ENCODE measurements at places on chromosomes 12 and 14.
A peak's percentile ranks its signal among the peaks of the same experiment; 100 is the strongest.

GRCh38 chr12:67433385-67434175 is 164.4 kb downstream of the CAND1 start:
- no peaks in the 10 kb centered on the region for H3K36me3 ChIP-seq
- H3K4me3 ChIP-seq = no peak overlapping the region
- H3K27me3 ChIP-seq = no peaks in the 10 kb centered on the region
- DNase-seq = no peak
- no peaks in the 10 kb centered on the region for H3K4me1 ChIP-seq

GRCh38 chr14:76829650-76830421 is 3.6 kb downstream of the LRRC74A start:
- no peaks in the 10 kb centered on the region for H3K4me1 ChIP-seq
- H3K27me3 ChIP-seq = no peaks in the 10 kb centered on the region
- no peak for DNase-seq
- H3K27ac ChIP-seq = no peak overlapping the region
- no peak overlapping the region for H3K4me3 ChIP-seq

- H3K27ac ChIP-seq = peak overlapping the region; percentile 98
- no peak for DNase-seq
- H3K4me1 ChIP-seq = peaks cover 49% of the 10 kb centered on the region
- H3K27me3 ChIP-seq = no peaks in the 10 kb centered on the region
- H3K36me3 ChIP-seq = no peaks in the 10 kb centered on the region
Measured at GRCh38 chr12:10718279-10718821, 4.8 kb downstream of the YBX3 start.

GRCh38 chr12:22409377-22410164 is 75.1 kb upstream of the ST8SIA1 start:
- H3K27ac ChIP-seq = peak overlapping the region; percentile 71
- H3K4me3 ChIP-seq = peak overlapping the region; percentile 22
- H3K4me1 ChIP-seq = peaks cover 72% of the 10 kb centered on the region
- no peaks in the 10 kb centered on the region for H3K27me3 ChIP-seq

DNA sequence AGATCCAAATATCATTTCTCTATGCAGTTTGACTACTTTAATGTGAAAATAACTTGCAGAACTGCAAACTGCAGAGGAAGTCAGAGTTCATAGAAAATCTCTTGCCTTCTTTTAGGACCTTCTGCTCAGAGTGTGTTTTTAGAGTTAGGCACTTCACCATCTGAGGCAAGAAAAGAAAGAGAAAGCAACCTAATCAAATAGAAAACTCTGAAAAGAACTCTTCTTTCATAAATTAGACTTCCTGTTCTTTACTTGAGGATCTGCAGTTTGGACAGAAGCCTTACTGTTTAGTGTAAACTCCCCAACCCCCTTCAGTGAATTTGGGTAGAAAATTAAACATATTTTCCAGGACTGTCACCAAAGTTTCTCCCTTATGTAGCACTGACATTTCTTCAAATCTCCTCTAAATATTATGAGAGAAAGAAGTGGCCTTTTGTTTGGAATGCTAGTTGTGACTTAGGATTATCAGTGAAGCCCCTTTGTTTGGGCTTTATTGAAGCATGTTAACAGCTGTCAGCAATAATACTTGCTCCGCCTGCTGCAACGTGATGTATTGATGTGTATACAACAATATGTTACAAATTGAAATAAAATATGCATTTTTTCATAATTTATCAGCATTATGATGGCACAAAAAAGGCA is 99.5 kb downstream of the PDZRN4 start:
- no peak overlapping the region for H3K4me3 ChIP-seq
- H3K27me3 ChIP-seq = no peaks in the 10 kb centered on the region
- DNase-seq = no peak

GRCh38 chr12:14874882-14875281 is 10.8 kb downstream of the MGP start:
- H3K27me3 ChIP-seq = no peaks in the 10 kb centered on the region
- no peak overlapping the region for H3K4me3 ChIP-seq
- H3K27ac ChIP-seq = no peak overlapping the region
- no peak for DNase-seq

GRCh38 chr14:43786066-43786762 is 720.9 kb downstream of the FSCB start:
- H3K4me1 ChIP-seq = no peaks in the 10 kb centered on the region
- no peak overlapping the region for H3K27ac ChIP-seq
- H3K36me3 ChIP-seq = no peaks in the 10 kb centered on the region
- DNase-seq = no peak

DNA sequence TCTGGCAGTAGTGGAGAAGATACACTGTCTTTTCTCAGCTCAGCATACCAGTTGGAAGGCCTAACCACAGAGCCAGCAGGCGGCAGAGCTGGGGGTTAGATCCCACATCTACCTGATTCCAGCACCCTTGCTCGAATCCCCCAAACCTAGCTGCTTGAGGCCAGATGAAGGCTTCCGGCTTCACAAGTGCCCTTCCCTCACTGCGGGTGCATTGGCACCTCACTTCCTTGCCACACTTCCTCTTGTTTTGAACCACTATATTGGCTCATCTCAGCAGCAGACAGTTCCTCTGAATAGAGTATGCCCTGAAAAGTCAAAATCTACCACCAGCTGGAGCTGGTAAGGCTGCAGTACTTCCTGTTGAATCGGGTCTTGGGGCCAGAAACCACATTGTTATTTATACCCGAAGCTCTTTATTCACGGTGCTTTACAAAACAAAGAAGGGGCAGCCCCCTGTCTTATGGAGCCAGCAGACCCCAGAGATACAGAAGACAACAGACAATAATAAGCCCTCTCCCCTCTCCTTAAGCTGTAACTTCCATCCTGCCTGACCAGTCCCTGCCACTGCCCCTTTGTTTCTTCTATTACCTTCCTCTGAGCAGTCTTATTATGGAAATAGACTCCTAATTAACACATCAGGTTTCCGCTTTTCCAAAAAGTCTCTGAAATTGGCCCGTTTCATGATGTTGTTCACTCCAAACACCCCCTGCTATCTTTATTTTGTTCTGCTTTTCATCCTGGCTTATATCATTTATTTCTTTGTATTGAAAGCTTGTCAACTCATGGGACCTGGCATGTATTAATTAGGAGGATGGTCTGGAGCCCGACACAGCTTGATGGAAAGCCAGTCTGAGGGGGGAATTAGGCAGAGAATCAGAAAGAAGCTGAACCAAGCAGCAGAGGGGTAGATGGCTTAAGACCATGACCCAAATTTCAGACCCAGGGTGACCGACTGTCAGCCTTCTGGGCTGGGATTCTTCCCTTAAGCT is 233.5 kb downstream of the EFCAB11 start:
- H3K4me3 ChIP-seq = no peak overlapping the region
- peak overlapping the region; percentile 21 for H3K27ac ChIP-seq
- H3K4me1 ChIP-seq = peaks cover 10% of the 10 kb centered on the region
- no peaks in the 10 kb centered on the region for H3K27me3 ChIP-seq

DNA sequence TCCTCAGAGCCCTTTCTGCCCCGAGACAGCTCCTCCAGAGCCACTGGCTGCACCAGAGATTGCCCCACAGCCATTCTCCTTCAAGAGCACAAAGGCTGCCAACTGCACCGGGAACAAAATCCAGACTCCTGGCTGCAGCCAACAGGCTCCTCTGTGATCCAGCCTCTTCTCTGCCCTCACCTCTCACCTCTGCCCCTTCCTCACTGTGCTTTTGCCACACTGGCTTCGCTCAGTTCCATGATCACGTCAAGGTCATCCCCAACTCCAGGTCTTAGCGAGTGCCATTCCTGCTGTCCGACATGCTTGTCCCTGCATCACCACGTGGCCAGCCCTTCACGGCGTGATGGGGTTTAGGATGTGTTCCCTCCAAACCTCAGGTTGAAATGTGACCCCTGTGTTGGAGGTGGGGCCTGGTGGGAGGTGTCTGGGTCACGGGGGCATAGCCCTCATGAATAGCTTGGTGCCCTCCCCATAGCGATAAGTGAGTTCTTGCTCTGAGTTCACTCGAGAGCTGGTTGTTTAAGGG is 149.3 kb downstream of the PIWIL1 start:
- H3K27ac ChIP-seq = no peak overlapping the region
- no peak overlapping the region for H3K4me3 ChIP-seq
- no peaks in the 10 kb centered on the region for H3K36me3 ChIP-seq
- H3K4me1 ChIP-seq = no peaks in the 10 kb centered on the region

GRCh38 chr12:76259660-76260389 is 88.4 kb downstream of the BBS10 start:
- no peak for DNase-seq
- H3K36me3 ChIP-seq = no peaks in the 10 kb centered on the region
- no peak overlapping the region for H3K4me3 ChIP-seq
- H3K27ac ChIP-seq = peak overlapping the region; percentile 73
- H3K4me1 ChIP-seq = peaks cover 55% of the 10 kb centered on the region

GRCh38 chr12:107328442-107329133 is 235.2 kb upstream of the CRY1 start:
- no peak overlapping the region for H3K4me3 ChIP-seq
- no peaks in the 10 kb centered on the region for H3K36me3 ChIP-seq
- no peaks in the 10 kb centered on the region for H3K27me3 ChIP-seq

- no peaks in the 10 kb centered on the region for H3K27me3 ChIP-seq
- no peak for DNase-seq
- no peak overlapping the region for H3K4me3 ChIP-seq
- peaks cover 17% of the 10 kb centered on the region for H3K36me3 ChIP-seq
- peaks cover 39% of the 10 kb centered on the region for H3K4me1 ChIP-seq
- H3K27ac ChIP-seq = peak overlapping the region; percentile 81
Measured at GRCh38 chr14:23078692-23079116, 16.2 kb downstream of the ACIN1 start.

- no peaks in the 10 kb centered on the region for H3K27me3 ChIP-seq
- H3K27ac ChIP-seq = no peak overlapping the region
- peaks cover 35% of the 10 kb centered on the region for H3K4me1 ChIP-seq
- peaks cover 17% of the 10 kb centered on the region for H3K36me3 ChIP-seq
- no peak for DNase-seq
Measured at GRCh38 chr12:111788178-111788654, 21.5 kb downstream of the ALDH2 start.

- peaks cover 42% of the 10 kb centered on the region for H3K36me3 ChIP-seq
- peak overlapping the region; percentile 93 for H3K4me3 ChIP-seq
- DNase-seq = no peak
- H3K4me1 ChIP-seq = peaks cover 40% of the 10 kb centered on the region
Measured at GRCh38 chr12:57523706-57524614, 1.3 kb downstream of the MBD6 start.

DNA sequence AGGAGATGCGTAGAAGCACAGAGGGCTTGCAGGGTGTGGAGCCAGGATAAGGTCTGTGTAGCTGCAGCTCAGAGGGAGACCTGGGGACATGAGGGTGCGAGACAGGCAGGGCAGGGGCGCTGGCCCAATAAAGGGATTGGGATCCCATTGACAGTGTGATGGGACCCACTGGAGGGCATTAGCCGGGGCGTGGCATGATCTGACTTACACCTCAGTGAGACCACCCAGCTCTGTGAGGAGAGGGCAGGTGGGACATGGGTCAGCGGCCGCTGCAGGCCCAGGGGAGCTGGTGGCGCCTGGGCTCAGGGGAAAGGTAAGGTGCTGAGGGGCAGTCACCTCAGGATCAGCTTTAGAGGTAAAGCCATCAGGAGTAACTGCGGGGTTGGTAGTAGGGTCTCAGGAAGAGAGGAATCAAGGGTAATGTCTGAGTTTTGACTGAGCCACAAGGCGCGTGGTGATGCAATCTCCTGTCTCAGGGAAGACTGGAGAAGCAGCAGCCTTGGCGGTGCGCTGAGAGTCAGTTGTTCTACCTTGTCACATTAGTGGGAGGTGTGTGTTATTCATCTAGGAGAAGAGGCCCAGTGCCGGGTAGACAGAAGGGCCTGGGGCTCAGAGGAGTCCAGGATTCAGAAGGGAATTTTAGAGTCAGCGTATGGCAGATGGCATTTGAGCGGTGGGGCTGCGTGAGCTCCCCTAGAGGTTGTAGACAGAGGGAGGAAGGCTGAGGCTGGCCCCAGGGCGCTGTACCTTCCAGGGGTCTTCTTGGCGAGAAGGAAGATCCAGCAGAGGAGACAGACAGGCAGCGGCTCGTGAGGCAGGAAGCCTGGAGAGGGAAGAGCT is 30.8 kb upstream of the BDKRB2 start:
- DNase-seq = no peak
- peaks cover 12% of the 10 kb centered on the region for H3K4me1 ChIP-seq
- H3K27me3 ChIP-seq = no peaks in the 10 kb centered on the region
- H3K36me3 ChIP-seq = no peaks in the 10 kb centered on the region
- no peak overlapping the region for H3K27ac ChIP-seq

DNA sequence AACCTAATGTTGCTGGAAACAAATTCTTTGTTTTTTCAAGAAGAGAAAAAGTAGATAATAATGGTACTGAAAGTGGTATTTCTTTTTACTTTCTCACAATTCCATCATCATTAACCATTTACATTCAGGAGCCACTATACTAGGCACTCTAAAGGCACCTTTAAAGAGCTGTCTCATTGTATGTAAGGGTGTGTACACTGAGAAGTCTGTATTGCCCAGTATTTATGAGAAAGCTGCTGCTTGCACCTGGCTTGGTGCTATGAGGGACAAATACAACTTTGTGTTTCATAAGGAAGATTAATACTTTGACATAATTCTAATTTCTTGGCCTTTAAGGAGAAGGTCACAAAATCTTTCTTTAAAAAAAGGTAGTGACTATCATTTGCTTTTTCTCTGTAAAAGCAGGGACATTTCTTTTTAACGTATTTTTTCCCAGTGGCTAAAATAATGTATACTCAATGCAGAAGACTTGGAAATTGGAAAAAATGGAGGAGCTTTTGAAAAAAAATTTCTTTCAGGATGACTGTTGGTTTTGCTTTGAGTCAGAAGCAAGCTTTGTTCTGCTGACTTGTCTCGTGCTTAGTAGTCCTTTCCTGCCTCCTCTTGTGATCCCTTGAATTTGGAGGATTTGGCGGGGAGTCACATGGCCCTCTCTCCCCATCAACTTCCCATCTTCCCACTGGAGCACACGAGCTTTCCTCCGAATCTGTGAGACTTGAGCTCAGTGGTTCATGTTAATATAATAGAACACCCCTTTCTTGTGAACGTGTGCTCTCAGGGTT is 50.1 kb downstream of the RASSF3 start:
- H3K36me3 ChIP-seq = no peaks in the 10 kb centered on the region
- H3K27me3 ChIP-seq = no peaks in the 10 kb centered on the region
- no peak overlapping the region for H3K27ac ChIP-seq

DNA sequence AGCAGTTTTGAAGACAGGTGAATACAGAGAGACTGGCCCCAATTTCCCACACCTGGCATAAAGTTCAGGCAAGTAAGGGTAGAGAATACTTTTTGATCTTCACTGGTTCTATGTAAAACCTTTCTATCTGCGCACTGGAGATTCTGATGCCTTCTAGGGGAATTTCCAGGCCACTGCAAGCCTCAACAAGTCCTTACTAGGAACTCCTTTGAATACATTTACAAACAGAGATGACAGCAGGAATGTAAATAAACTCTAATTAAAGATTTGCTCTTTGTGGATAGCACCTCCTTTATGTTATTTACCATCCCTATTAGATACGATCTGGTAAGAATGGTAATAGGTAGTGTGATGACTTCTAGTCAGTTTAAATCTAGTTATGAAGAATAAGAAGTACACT is 69.2 kb downstream of the NTN4 start:
- no peaks in the 10 kb centered on the region for H3K27me3 ChIP-seq
- DNase-seq = no peak
- peaks cover 12% of the 10 kb centered on the region for H3K4me1 ChIP-seq
- H3K36me3 ChIP-seq = no peaks in the 10 kb centered on the region

DNA sequence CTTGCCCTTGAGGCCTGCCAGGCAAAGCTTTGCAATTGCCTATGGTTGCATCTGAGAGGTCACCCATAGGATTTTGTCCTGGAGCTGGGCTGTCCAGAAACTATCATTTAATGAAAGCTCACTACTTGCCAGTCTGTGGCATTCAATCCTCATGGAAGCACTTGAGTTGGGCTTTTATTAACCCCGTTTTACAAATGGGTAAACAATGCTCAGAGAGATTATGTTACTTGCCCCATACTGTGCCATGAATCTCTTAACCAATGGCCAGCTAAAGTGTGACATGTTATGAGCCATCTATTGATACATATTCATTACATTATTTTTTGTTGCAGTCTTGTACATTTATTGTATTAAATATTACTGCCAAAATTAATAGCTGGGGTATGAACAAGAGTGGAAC is 35.9 kb downstream of the PDZRN4 start:
- H3K27me3 ChIP-seq = no peaks in the 10 kb centered on the region
- H3K36me3 ChIP-seq = no peaks in the 10 kb centered on the region
- no peaks in the 10 kb centered on the region for H3K4me1 ChIP-seq
